ENCODE measurements at places on chromosomes 3 and 15.

GRCh38 chr3:53089511-53089910 lies 40.7 kb downstream of the RFT1 start:
- DNase-seq = no peak

GRCh38 chr15:51938286-51938685 lies 33.3 kb downstream of the LEO1 start:
- no peak for DNase-seq

DNA sequence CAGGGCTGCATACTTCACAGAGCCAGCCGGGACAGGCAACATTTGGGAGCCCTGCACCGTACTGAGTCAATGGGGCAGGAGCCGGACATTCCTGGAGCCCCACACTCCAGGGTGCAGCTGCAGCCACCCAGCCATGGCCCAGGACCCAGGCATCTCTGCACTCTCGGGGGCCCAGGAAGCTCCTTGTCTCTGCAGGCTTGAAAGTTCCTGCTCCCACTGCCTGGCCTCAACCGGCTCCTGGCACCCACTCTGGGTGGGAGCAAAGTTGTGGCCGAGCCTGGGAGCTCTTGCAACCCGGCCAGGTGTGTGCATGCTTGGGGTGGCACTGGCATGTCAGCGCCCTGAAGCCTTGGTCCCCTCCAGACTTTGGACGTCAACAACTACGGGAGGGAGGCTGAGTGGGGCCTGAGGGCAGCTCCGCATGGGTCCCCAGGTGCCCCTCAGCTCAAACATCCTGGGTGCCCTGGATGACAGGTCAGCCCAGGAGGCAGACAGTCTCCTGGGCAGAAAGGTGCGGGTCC lies 833.5 kb upstream of the CADM2 start:
- no peak for DNase-seq

DNA sequence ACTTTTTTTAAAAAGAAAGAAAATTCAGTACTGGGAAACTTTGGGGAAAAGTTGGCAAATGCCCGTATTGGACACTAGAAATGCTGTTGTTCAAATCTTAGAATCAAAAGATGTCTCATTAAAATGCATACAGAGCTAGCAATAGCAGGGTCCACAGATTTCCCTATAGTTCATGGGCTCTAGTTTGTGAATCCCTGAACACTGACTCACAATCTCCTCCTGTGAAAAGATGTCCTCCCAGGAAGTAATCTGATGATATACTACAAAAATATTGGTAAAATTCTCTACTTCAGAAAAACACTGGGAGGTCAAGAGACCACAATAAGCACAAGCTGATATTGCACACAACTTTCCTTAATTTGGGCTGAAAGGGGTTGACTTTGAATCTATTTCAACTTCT lies 568.4 kb upstream of the ZNF385D start:
- no peak for DNase-seq

DNA sequence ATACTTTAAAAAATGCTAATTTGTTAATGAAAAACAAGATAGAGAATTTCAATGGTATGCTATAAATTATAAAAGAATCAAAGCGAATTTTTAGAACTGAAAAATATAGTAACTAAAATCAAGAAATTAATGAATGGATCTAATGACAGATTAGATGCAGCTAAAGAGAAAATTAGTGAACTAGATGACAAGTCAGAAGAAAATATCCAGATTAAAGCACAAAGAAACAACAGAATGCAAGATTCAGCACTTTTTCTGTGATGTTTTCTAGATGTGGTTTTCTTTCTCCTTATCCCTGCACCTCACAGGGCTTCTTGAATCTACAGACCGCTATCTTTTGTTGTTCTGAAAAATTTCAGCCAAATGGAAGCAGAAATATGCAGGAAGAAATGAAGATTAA lies 54.4 kb downstream of the INO80 start:
- no peak for DNase-seq

DNA sequence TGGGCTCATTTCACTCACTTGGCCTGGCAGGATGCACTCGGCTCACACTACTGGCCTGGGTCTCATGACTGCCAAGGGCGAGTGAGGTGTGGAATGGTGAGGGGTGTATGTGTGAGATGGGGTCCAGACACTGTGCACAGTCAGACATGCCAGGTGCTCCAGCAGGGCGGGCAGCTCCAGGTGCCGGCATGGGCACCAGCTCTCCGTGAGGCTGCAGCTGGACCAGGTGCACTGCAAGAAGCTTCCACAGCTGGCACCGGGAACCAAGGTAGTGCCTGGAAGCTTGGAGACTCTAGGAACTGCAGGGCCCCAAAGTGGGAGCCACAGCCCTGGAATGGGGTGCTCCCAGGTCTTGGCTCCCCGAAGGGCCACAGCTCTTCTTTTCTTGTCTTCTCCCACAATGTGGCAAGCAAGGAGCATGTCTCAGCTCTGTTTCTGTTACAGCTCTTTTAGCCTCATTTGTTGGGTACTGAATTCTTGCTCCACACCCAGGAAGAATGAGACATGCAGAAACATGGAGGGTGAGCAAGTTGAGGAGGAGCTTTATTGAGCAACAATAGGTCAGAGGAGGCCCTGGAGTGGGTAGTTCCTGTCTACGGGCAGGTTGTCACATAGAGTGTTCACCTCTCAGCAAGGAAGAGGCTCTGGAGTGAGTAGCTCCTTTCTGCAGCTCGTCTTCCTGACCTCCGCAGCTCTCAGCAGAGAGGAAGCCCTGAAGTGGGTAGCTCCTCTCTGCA lies 762.8 kb downstream of the CADM2 start:
- DNase-seq = no peak

DNA sequence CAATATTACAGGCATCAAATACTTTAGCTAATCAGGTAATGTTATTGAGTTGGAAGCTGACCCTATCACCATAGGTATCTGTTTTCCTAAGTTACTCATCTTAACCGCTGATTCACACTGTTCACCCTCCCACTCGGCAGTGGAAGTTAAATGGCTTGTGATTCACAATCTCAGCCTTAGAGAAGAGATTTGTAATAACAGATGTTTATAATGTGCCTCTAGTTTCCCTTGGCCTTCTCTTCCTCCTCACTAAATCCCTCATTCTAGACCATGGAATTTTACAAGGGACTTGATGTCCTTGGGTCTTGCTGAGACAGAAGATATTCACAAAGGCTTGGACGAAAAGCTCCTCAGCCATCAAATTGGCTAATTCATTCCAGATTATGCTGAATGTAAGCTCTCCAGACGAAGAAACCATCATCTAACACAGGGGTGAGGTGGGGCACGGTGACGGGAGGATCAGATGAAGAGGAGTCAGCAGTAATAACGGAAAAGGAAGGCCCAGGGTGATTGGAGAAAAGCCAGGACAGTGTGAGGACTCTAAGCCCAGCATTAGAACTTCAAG lies 931.7 kb downstream of the MCTP2 start:
- DNase-seq = no peak

- peak; percentile 39 for DNase-seq
Observed at GRCh38 chr3:194397757-194398312, 1.2 kb downstream of the GP5 start.

DNA sequence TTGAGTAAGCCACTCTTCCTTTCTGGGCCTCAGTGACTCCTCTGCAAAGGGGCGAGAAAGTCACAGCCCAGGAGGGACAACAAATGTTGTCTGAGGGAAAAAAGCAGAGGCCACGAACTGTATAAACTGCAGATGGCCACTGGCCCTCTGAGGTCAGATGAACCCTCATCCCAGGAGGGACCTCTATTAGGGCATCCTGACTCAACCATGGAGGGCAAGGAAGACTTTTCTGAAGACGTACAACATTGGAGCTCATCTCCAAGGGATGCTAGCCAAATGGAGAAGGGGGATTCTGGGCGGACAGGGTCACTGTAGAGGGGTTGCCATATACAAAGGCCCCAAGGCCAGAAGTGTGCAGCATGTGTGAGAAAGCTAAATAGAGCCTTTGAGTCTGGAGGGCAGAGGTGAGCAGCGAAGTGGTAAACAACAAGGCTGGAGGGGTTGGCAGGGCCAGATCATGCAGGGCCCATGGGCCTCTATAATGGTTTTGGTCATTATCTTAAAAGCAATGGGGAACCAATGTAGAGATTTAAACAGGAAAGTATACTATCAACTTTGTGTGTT lies 16.7 kb downstream of the GRAMD2A start:
- DNase-seq = no peak

DNA sequence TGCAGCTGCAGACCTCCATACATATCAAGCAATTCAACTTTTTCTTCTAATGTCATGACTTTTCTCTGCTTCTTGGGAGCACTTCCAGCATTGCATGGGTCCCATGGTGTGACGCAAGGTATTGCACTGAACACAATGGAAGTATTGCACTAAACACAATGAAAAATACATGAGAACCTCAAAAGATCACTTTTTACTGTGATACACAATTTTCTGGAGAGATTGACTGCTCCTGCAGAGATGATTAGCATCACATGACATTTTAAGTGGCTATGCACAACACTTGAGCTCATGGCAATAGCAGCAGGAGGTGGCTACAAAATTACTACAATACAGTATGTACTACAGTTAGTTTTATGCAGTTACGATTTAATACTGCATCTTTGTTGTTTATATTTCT lies 113.5 kb upstream of the BHLHE40 start:
- no peak for DNase-seq

DNA sequence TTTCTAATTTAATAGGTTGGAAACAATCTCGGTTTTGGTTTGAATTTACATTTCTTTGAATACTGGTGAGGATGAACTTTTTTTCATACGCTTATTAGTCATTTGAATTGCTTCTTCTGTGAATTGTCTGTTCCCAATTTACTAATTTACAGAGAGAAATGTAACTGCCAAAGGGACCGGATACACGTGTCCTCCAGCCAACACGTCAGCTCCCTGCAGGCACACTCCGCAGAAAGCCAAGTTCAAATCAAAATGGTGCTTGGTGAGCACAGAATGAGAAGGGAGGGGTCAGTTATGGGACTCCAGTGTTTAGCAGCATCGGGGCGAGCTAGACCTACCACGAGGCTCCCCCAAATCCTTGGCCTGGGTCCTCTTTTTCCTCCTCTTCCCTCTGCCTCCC lies 10.8 kb upstream of the TSEN2 start:
- no peak for DNase-seq

DNA sequence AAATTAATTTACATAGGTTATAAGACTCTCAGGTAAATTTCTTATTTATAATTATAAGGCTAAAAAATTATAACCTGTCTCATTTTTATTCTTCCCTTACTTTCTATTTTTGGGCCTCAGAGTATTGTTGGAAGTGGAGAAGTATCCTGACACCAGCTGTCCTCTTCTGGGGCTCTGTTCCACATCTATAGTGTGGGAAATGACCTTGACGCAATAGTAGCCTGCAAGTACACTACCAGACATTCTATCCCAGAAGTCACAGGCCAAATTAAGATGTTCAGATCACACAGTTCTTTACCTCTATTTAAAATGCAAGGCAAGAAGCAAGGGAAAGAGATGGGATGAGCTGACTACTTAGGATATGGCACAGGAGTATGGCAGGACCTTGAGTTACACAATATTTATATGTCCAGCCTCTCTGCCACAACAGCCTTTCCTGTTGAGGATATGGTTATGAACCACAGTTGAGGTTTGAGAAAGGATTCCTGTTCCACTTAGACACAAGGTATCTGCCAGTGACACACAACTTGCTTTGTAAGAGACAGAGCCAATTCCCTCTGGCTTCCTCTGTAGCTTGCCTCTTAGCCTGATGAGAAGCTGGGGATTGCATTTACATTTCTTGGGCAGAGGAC lies 158.0 kb upstream of the IL12A start:
- no peak for DNase-seq

- DNase-seq = no peak
Observed at GRCh38 chr15:34365836-34366235, 1.2 kb downstream of the LPCAT4 start.

GRCh38 chr15:72859757-72860145 lies 76.2 kb upstream of the ADPGK start:
- no peak for DNase-seq

DNA sequence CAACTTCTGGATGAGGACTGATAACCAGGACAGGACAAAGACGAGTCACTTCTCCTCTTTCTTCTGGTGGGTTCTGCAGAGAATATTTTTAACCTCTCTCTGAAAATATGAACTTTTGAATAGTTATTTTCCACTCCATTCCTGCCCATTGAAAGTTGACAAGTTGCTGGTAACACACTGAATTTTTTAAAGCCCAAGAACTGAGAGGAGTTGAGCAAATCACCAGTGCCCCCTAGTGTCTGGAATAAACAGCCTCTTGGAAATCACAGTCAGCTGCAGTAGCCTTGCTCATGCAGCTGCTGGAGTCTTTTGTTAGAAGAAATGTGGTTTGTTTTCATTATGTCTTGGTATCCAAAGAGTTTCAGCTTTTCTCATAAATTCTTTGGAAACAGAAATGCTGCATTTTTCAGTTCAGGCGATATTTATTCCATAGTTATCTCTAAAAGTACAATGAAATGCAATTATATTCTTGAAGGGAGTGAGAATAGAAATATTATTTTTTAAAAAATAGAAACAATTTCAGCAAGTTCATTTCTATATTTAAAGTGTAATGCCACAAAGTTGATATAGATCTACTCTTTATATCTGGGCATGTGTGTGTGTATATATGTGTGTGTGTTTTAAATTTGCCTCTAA lies 741.0 kb upstream of the CBLB start:
- peak; percentile 68 for DNase-seq

GRCh38 chr3:59695860-59696259 lies 646.0 kb upstream of the CFAP20DC start:
- DNase-seq = no peak

- DNase-seq = no peak
Observed at GRCh38 chr3:184670091-184670602, 41.7 kb downstream of the MAGEF1 start.

GRCh38 chr3:31450345-31450744 lies 82.4 kb upstream of the STT3B start:
- DNase-seq = no peak

DNA sequence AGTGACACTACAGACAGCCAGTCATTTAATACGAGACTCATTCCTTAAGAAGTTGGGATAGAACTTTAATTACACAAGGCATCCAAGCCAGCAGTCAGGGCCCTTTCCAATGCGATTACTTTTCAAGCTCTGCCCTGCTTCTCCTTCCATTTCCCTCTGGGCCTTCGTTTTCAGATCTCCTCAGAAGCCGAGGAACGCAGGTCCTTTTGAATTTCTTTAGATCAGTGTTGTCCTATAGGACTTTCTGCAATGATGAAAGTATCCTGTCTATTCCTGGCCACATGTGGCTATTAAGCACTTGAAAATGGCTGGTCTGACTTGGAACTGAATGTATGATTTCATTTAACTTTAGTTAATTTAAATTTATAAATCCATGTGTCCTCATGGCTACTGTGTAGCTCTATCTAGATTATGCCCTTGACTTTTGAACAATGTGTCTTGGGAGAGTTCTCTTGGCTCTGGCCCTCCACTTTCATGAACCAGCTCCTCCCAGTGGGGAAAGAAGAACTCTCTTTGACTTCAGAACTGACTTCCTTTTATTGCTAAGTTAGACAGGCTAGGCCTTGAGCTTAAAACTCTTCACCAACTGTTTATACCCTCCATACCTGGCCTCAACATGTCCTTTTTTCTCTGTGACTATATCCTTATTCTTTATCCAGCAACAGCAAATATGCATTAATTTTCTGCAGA lies 22.6 kb downstream of the TGFBR2 start:
- peak; percentile 60 for DNase-seq

DNA sequence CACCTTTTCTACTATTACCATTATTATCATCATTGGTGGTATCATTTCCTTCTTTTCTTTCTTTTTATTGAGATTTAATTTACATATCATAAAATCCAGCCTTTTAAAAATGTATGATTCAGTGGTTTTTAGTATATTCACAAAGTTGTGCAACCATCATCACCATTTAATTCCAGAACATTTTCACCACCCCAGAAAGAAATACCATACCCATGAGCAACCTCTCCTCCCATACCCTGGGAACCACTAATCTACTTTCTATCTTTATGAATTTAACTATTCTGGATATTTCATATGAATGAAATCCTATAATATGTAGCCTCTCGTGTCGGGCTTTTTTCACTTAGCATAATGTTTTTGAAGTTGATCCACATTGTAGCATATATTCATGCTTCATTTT lies 29.1 kb downstream of the AAGAB start:
- no peak for DNase-seq
